Left renal cortex interstitium (tissue), 4 donors: ENCODE measurements at places on chromosomes 5 and 9. TPM values are rescaled to one million over a fixed set of nuclear protein-coding genes. Genes with fewer than 3 reads are reported as not detected.

GOLGA2 gene
- polyA plus RNA-seq: 69.1 TPM

HTR1A gene
- polyA plus RNA-seq: not detected

PCDHB1 gene
- 0.08 TPM for polyA plus RNA-seq

PCDH12 gene
- polyA plus RNA-seq: 16.2 TPM

EEIG1 gene
- polyA plus RNA-seq: 34.0 TPM

FAM221B gene
- polyA plus RNA-seq: 0.60 TPM

DNAJB5 gene
- 12.8 TPM for polyA plus RNA-seq

CCL27 gene
- polyA plus RNA-seq: 0.41 TPM

CCDC171 gene
- polyA plus RNA-seq: 5.5 TPM

UAP1L1 gene
- polyA plus RNA-seq: 4.8 TPM

CORO2A gene
- polyA plus RNA-seq: 2.1 TPM

NXNL2 gene
- polyA plus RNA-seq: 2.2 TPM

PHF24 gene
- 0.21 TPM for polyA plus RNA-seq

CCDC180 gene
- polyA plus RNA-seq: 8.9 TPM

DDX4 gene
- not detected for polyA plus RNA-seq

CATSPER3 gene
- polyA plus RNA-seq: 1.6 TPM

NTNG2 gene
- polyA plus RNA-seq: 0.36 TPM

TRAF1 gene
- polyA plus RNA-seq: 7.4 TPM

ADGRD2 gene
- polyA plus RNA-seq: 0.07 TPM

NOXA1 gene
- 4.3 TPM for polyA plus RNA-seq

NRARP gene
- polyA plus RNA-seq: 8.2 TPM

PCDHGB5 gene
- 10.6 TPM for polyA plus RNA-seq

TRMO gene
- 19.4 TPM for polyA plus RNA-seq

KIF4B gene
- polyA plus RNA-seq: 0.18 TPM

SLC31A1 gene
- polyA plus RNA-seq: 21.6 TPM

CDX1 gene
- 0.48 TPM for polyA plus RNA-seq

SLC6A19 gene
- 35.4 TPM for polyA plus RNA-seq

SV2C gene
- polyA plus RNA-seq: 0.23 TPM

ACER2 gene
- 14.9 TPM for polyA plus RNA-seq

ST6GALNAC4 gene
- polyA plus RNA-seq: 16.6 TPM

LCN1 gene
- not detected for polyA plus RNA-seq

HSPA5 gene
- 352 TPM for polyA plus RNA-seq

FCHO2 gene
- polyA plus RNA-seq: 29.1 TPM

SLC2A6 gene
- 1.7 TPM for polyA plus RNA-seq

LRSAM1 gene
- 20.3 TPM for polyA plus RNA-seq

PCDHA9 gene
- polyA plus RNA-seq: 0.03 TPM

COL15A1 gene
- 37.9 TPM for polyA plus RNA-seq

CLTB gene
- polyA plus RNA-seq: 56.8 TPM

MEF2C gene
- 37.6 TPM for polyA plus RNA-seq

SPATA31D4 gene
- not detected for polyA plus RNA-seq

PCDHB4 gene
- 2.0 TPM for polyA plus RNA-seq

PRR16 gene
- polyA plus RNA-seq: 5.4 TPM

CHSY3 gene
- 5.6 TPM for polyA plus RNA-seq

BARHL1 gene
- not detected for polyA plus RNA-seq

CCDC183 gene
- 6.4 TPM for polyA plus RNA-seq

GRXCR2 gene
- not detected for polyA plus RNA-seq

FSTL4 gene
- 1.2 TPM for polyA plus RNA-seq
